ENCODE measurements at places on chromosomes 7 and 10.

DNA sequence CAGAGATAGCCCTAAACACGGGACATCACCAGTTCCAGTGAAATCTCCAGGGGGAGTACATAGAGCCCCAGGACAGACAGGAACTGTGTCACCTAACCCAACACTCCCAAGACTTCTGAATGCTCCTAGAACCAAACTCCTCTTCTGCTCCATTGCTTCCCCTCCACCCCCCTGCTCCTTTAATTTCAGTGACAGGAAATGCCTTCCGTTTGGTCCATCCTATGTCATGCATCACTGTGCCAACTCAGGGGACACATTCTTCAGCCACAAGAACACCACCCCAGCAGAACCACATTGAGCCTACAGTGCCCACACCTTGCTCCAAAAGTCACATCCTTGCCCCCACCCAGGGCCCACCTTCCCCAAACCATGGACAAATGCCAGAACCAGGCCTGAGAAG lies 100.5 kb downstream of the KCNMA1 start:
- DNase-seq = no peak

DNA sequence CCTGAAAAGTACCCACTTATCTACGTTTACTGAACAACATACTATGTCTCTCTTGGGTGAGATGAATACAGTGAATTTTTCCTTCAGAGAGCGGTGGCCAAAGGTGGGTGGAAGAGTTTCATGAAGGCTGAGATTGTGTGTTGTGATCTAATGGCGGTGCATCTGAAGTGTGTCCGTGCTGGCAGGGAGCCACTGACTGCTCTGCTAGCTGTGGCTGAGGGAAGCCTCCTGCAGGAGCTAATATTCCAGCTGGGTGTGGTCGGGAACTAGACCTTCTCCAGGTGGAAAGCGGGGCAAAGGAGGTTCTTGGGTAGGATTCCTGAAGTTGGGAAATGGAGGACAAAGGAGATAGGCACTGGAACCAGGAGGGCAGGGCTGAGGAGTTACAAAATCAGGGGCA lies 69.2 kb upstream of the GRB10 start:
- no peak for DNase-seq

DNA sequence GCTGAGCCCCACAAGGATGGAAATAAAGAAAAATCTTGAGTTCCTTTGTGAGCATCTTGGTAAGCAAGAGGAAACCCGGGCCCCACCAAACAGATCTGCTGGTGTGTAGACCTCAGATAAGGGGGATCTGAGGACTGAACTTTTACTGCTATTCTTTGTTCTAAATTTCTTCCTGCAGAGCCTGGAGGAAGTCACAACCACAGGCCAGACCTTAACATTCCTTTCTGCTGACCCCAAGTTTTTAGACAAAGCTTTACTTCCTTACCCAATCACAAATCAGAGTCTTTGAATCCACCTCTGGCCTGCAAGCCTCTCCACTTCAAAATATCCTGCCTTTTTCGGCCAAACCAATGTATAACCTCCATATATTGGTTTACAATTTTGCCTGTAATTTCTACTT lies 352.6 kb upstream of the AUTS2 start:
- DNase-seq = peak; percentile 70

- no peak for DNase-seq
Observed at GRCh38 chr7:4234886-4235285, 447.2 kb upstream of the FOXK1 start.

- DNase-seq = peak; percentile 58
Observed at GRCh38 chr7:30322271-30323005, 38.0 kb downstream of the ZNRF2 start.

GRCh38 chr10:62244785-62245467 lies 23.7 kb downstream of the RTKN2 start:
- peak; percentile 64 for DNase-seq

DNA sequence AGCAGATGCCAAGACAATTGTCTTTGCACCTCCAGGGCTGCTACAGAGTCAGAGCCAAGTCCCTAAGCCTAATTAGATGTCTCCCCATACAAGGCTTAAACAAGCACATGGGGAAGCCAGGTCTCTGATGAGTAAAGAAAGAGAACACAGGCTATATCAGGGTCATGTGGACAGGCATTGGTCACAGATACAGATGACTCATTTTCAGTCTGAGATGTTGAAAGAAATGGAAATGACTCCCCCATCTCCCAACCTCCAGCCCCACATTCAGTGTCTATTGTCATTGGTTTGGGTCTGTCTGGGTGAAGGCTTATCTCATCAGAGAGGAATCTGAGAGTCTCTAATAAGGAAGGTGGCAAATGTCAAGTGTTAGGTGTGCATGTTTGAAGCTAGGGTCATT lies 290.1 kb upstream of the KIAA1217 start:
- no peak for DNase-seq

GRCh38 chr10:3820255-3820654 lies 35.2 kb upstream of the KLF6 start:
- DNase-seq = no peak

DNA sequence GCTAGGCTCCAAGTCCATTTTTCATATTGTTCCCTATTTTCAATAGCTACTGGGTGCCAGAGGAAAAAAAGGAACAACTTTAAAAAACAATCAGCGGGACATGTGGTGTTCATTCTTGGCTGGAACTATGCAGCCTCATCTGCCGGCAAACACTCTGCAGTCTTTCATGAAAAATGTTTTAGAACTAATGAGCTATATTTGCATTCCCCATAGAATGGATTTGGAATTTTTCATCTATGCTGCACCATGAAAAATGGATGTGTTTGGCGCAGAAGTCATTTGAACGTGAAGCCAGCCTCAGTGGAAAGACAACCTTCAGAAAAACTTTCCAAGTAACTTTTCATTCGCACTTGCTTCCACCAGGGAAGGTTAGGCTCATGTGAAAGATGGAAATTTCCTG lies 270.5 kb downstream of the SKAP2 start:
- DNase-seq = no peak

DNA sequence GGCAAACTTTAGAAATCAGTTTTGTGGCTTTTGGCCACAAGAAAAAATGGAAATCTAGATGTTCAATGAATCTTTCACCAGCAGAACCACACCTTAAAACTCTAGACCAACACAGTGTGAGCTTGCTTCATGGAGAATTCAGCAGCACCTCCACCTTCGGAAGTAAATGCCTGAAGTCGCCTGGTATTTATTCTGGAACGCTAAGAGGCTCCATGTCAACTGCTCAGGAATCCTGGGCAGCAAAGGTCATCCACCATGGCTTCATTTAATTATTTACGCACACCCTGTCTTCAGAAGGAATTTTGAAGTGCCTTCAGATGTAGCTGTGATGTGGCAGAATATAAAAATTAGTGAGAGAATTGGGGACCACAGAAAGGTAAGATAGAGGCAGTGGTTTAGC lies 167.7 kb downstream of the GFRA1 start:
- DNase-seq = no peak

DNA sequence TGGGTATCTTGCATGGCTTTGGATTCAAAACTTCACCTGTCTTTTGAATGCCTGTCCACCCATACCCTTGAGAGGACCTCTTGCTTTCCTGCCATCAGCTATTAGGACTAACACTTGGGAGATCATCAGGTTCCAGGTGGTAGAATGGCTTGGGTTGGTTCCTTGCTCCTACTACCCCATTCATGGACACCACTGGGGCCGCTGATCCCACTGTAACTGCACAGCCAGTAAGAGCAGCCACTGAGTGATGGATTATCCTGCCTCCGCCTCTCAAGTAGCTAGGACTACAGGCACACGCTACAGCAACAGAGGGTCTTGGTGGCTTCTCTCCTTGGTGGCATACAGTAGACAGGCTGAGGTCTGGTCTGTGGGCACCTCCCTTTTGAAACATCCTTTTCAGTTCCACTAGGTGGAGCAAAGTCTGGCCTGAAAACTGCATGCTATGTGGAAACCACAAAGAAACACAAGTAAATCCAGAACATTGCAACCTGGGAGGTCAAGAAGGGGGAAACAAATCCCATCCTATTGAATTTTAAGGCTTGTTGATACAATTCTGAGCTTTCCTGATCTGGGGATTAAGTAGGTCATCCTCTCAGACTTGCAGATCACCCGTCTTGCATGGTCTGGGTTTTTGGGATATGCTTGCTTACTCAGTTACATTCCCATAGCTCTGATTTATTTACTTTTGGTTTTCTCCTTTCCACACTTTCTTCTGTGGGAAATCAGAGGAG lies 9.4 kb downstream of the WBP1L start:
- peak; percentile 50 for DNase-seq

DNA sequence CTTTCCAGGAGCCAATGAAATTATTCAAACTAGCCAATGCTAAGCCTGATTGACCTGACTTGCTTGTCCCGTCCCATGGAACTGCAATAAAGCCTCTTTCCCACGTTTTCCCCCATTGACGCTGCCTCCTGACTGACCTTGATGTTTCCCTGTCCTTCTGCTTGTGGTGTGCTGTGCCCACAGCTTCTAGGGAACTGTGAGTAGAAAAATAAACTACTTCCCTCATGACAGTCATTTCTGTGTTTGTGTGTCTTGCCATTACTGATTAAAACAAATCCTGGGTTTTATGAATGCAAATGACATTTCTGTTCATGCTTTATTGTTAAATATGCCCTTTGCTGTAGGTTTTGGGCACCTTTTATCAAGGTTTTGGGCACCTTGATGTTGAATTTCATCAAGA lies 91.3 kb upstream of the ABI1 start:
- no peak for DNase-seq

DNA sequence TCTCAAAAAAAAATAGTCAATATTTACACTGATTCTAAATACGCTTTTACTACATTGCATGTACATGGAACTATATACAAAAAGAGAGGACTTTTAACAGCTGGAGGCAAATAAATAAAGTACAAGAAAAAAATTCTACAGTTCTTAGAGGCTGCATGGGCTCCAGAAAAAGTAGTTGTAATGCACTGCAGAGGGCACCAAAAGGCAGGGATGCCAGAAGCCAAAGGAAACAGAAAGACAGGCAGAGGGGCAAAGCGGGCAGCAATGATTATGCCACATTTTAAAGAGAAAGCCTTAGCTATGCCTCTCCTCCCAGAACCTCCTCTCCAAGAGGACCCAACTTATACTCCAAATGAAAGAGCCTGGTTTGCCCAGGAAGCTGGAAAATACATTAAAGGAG lies 11.6 kb upstream of the ADCK2 start:
- DNase-seq = no peak

- DNase-seq = no peak
Observed at GRCh38 chr10:130175074-130175473, 38.9 kb downstream of the GLRX3 start.

DNA sequence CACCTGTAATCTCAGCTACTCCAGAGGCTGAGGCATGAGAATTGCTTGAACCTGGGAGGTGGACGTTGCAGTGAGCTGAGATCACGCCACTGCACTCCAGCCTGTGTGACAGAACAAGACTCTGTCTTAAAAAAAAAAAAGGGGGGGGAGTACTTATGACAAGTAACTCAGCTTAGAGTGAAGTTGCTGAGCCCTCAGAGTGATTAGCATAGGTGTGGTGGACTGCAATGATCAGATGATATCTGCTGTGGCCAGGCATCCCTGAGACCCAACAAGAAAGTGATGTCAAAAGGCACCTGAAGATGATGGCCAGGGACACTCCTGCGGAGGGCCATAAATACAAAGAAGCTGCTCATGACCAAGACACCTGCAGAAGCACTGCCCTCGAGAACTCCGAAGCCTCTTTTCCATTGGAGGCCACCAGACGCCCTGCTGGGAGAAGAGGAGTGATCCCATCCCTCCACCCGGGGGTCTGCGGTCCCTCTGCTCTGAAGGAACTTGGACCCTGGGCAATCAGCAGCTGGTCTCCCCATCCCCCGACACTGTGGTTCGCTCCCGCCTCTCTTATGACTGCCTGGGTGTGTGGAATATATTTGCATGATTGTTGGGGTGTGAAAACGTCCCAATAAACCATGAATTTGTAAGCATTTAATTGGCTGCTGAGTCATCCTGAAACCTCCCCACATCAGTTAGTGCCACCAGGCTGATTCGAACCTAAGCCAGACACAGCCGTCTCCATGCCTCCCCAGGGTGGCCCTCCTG lies 46.0 kb downstream of the RASGEF1A start:
- DNase-seq = no peak

- DNase-seq = peak; percentile 83
Observed at GRCh38 chr10:103895411-103896186, 22.4 kb downstream of the STN1 start.

DNA sequence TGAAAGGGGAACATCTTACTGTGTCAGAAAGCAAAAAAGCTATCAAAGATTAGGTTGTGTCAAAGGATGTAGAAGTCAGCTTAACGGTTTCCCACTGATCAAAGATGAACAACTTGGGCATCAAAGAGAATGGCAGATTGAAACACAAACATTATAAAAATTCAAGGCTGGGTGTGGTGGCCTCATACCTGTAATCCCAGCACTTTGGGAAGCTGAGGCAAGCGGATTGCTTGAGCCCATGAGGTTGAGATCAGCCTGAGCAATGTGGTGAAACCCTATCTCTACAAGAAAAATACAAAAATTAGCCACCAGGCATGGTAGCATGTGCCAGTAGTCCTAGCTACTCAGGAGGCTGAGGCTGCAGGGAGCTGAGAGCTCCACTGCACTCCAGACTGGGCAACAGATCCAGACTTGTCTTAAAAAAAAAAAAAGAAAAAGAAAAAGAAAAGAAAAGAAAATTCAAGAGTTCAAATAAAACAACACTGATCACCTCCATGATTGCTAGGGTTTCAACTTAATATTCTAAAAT lies 34.5 kb downstream of the RTKN2 start:
- DNase-seq = no peak

DNA sequence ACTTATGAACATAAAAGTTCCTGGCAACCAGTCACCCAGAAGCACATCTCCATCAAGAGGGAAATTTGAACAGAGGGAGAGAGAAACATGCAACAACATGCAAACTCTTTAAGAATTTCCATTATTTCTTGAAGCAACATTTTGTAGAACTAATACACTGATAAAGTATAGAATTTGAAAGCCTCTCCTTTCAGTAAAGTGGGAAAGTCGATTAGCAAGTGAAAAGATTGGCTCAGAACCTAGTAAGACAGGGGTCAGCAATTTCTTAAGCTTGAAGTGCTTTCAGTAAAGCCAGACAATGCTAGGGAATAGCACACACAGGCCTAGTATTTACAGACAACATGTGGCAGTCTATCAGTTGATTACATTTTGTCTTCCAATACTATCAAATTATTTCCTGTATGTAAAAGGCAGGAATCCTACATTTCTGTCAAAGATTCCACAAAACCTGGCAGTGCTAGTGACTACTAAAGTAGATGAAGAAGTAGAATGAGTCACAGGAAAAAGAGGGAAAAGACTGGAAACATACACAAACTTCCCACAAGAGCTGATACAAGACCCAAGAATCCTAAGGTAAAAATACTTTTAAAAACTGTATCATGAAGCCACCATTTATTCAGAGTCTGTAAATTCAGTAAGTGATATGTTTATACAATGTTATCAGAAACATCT lies 25.2 kb downstream of the DNAJC1 start:
- DNase-seq = peak; percentile 32

Data from A172 (cell line).